Anterior cingulate cortex (tissue), 58 donors: ENCODE measurements at places on chromosomes 1 and 21.
A peak's percentile ranks its signal among the peaks of the same experiment; 100 is the strongest.

DNA sequence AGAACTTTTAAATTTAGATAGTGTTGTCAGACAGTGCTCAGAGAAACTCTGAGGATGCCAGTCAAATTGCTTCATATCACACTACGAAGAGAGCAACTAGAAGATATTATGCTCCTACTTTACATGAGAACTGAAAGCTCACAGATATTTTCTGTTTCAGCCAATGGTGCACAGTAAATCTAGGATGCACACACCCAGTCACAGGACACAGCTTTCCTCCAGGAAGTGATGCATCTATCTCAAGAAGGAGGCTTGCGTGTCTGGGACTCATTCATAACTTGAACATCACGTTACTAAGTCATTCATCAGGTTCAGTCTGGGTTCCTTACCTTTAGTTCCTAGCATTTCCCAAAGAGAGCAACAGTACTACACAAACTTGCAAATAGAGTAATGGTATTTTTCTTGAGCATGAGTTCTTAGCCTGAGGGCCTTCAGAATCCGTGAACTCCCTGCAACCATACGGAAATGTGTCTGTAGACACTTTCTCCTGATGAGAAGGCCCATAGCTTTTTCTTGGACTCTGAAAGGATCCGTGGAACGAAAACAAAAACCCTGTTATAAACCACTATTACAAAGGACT, 12.2 kb downstream of the ZNF697 start:
- DNase-seq, result no peak

GRCh38 chr1:186424539-186424938, 36.4 kb downstream of the PDC start:
- DNase-seq, result no peak

- no peak for DNase-seq
These were observed 1.3 kb downstream of the SH2D2A start for GRCh38 chr1:156815307-156815826.

- no peak for DNase-seq
These were observed 354.0 kb upstream of the RGS18 start for GRCh38 chr1:191804311-191804710.

- DNase-seq, result no peak
These were observed 3.3 kb upstream of the CAPN9 start for GRCh38 chr1:230743899-230744298.

GRCh38 chr1:160205242-160206035, at the start of gene PEA15:
TSS of gene PEA15 (plus strand) at chr1:160205384. CDS start at chr1:160211545, 6,161 bp downstream.
- peak; percentile 64 for DNase-seq

- no peak for DNase-seq
These were observed 193.2 kb downstream of the C1orf94 start for GRCh38 chr1:34369701-34370455.

DNA sequence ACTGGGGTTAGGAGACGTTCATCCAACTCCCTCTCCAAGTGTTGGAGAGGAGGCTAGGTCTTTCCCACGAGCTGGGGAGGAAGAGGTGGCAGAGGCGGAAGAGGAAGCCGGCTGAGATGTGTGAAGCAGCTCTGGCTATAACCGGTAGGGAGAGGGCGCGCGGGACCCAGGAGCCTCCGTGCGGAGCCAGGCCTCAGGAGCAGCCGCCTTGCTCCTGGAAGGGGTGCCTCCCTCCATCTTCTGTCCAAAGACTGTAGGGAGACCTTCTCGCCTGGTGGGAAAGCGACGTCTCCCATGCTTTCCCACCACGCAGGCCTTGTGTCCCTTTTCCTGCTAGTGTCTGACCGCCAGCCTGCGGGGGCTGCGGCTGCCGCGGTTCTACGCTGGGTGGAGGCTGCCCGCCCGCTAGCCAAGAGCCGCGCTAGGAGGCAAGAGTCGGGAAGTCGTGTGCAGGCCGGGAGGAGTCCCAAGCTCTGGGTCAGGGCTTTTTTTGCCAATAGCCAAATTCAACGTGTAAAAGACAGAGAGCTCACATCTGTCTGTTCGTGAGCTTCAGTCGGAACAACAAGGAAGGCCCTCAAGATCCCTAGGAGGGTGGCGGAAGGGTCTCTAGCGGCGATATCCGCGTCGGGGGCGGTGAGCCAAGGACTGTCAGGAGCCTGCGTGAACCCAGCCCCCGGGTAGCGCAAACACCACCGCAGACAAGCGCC, 8.4 kb upstream of the NBPF11 start:
- no peak for DNase-seq

DNA sequence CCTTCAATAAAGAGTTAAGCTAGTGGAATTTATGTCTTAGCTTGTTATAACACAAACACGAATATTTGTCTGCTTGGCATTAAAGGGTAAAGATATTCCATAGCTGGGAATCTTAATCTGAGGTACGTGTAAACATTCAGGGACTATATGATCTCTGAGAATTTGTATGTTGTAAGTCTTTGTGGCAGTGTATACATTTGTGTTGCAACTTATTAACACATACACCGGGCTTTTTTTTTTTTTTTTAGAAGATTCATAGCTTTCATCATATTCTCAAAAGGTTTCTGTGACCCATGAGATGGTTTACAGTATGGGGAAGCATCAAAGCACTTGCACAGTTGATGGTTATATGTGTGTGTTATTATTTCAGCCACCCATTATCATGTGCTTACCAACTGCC, 3.0 kb downstream of the GGPS1 start:
- no peak for DNase-seq

DNA sequence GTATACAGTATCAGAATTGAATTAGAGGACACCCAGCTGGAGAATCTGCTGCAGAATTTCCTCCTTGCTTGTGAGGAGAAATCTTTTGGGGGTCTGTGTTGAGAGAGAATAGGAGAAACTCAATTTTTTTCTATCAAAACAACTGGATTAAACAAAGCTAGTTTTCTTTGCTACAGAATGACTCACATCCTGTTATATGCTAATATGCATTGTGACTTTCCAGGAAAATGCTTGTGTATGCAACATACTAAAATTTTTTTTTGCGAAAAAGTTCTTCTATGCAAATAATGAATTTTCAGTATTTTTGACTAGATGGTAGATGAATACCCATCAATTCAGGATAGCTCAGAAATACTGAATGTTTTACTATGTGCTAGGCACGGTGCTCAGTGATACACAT, 2.2 kb downstream of the VAMP4 start:
- no peak for DNase-seq

DNA sequence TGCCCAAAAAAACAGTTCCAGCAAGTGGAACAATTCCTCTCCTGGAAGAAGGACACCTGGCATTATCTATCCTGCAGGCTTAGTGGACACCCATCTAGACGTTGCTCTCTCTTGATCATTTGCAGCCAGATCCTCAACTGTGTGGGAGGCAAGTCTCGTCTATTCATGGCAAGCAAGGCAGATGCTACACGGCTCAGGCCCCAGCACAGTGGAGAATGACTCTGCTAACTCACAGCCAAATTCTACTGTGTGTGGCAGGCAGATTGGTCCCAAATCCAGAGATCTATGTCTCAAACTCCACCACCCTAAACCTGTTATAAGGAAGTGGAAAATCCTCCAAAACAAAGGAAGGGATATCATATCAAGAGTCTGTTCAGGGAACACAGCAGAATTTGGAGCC, 7.0 kb downstream of the TNNT2 start:
- DNase-seq, result peak; percentile 28

DNA sequence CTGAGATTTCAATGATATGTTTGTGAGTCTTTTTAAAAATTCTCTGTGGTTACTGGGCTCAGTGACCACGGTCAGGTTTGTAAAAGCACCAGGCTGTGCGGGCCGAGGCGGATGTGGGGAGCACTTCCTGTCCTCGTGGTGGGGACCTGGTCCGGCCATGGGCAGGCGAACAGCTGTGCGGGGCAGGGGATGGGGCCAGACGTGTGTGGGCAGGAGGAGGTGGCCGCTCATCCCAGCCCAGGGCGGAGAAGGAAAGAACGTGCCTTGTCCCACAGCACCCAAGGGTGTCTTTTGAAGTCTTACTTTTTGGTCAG, 5.2 kb upstream of the OXCT2 start:
- no peak for DNase-seq
